Astrocyte of the spinal cord (primary cell): ENCODE measurements at places on chromosomes 4 and X.

DNA sequence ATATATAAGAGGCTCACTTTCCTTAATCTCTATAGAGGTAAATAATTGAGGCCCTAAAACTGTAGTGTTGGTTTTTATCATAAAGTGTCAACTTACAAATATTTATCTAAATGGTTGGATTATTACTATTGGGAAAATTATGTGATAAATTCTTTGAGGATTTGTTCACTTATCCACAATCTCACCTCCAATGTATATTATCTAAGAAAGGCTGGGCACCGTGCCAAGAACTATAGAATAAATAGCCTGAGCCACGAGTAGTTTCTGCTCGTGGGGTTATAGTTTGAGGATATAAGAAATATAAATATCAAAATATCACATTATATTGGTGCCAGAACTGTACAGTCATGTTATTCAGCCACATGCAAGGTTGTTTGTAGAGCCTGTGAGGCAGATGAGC is 177.9 kb downstream of the VEGFC start:
- no peak for DNase-seq

GRCh38 chrX:19695884-19696283 is 180.6 kb upstream of the MAP3K15 start:
- no peak for DNase-seq

DNA sequence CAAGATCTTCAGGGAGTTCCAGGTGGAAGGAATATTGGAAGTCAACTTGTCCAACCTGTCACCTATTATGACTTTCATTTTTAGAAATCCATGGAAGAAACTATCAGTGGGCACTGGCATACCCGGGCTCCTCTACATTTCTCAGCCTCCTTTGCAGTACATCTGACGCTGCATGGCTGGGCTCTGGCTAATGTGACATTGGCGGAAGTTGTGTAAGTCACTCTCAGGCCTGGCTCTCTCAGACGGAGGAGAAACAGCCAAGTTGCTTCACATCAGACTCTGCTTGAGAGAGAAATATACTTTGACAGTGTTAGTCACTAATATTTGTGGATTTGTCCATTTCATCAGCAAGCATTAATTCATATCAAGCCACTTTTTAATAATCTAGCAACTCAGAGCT is 4.5 kb downstream of the DCHS2 start:
- DNase-seq = no peak

DNA sequence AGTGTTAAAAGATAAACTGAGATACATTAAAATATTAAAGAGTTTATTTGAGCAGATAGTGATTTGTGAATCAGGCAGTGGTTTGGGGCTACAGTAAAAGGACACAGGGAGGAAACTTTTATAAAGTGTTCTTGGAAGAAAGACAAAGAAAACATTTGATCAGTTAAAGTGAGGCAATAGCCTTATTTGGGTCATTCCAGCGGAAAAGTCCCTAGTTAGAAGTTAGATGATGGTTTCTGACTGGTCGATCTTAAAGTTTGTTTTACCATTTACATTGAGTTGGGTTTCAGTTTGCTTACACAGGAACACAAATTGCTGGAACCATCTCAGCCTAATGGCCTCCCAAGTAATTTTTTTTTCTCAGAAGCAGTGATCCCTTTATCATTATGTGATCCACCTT is 69.7 kb downstream of the PPP1R2C start:
- peak; percentile 44 for DNase-seq

- DNase-seq = no peak
These were observed 47.6 kb downstream of the SH3KBP1 start for GRCh38 chrX:19839770-19840254.

DNA sequence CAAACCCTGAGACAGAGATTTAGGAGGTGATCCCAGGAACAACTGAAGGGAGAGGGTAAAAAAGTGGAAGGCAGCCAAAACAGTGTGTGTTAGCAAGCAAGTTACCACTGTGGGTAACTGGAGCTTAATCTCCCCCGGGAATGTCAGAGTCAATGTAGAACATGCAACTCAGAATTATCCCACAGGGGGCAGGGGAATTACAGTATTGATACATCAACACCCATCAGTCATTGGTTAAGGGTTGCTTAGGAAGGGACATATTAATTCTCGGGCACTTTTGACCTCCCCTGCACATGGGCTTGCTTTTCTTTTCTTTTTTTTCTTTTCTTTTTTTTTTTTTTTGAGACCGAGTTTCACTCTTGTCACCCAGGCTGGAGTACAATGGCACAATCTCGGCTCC is 29.3 kb downstream of the CXorf58 start:
- DNase-seq = no peak

- no peak for DNase-seq
These were observed 1583.3 kb downstream of the STIM2 start for GRCh38 chr4:28443801-28444412.

DNA sequence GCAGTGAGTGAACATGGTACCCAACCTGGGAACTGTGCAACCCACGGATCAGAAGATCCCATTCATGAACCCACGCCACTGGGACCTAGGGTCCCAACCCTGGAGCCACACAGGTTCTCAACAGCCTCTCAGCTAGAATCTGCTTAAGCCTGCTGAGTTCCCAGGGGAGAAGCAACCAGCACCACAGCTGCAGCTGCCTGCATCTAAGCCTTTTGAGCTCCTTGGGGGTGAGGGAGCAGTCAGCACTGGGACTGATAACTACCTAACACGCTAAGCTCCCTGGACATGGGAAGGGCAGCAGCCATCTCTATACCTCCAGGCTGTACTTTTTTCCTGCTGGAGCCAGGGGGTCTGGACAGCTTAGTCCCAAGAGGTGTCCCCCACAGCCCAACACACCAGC is 179.3 kb downstream of the IL15 start:
- no peak for DNase-seq

- peak; percentile 30 for DNase-seq
These were observed 170.4 kb downstream of the PCDH18 start for GRCh38 chr4:137361756-137362470.

DNA sequence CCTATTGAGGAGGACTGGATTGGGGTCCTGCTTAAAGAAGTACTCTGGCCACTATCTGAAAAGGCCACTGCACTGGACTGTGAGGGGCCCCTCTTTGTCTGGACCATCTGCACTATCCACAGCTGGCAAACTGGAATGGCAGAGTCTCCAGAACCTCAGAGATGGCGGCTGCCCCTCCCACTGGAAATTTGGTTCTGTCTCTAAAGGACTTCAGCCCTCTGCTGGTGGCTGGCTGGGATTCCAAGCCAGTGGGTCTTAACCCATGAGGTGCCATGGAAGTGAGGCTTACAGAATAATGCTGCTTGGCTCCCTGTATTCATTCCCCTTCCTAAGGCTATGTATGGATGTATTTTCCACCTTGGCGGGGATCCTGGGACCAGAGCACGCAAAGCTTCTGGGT is 41.6 kb upstream of the CYLC1 start:
- DNase-seq = no peak

DNA sequence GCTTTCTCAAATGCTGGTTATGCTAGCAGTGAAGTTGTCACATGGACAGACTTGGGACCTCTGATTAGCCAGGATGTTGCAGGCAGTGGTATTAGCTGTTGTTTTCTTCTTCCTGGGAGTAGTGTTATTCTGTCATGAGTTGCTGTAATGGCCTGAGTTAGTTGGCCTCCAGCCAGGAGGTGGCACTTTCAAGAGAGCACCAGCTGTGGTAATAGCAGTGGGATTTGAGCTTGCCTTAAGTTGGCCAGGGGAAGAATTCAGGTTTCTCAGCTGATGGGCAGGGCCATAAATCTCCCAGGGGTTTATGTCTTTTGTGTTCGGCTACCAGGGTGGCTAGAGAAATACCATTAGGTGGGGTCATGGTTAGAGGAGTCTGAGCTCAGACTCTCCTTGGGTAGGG is 132.6 kb downstream of the GLUD2 start:
- DNase-seq = no peak

- no peak for DNase-seq
These were observed 13.5 kb upstream of the LIMCH1 start for GRCh38 chr4:41524425-41524824.

DNA sequence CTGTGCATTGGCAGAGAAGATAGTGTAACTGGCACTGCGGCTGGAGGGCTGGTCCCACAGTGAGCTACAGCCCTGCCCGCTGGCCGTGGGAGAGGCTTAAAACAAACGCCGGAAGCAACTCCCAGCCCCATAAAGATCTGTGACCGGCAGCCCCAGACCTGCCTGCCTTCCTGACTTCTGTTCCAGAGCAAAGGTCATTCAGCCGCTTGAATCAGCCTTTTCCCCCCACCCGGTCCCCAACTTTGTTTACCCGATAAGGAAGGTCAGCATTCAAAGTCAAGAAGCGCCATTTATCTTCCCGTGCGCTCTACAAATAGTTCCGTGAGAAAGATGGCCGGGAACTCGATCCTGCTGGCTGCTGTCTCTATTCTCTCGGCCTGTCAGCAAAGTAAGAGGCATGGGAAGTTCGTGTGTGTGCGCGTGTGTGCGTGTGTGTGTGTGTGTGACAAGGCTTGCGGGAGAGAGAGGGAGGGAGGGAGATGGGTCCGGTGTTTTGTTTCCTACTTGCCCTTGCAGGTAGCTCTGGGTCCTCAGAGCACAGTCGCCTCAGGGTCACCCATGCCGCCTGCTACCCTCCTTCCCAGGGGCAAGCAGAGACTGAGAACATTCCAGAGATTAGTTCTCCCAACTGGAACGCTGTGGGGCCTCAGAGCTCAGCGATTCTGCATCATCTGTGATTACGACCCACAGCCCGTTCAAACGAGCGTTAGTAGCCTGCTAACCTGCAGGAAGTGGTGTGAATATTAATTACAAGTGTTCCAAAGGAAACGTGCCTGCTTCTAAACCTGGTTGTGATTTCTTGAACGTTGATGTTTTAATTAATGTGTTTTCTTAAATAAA is at the start of gene MGST2:
Gene MGST2, plus strand, starts transcription at position 130 of the 840 bp plus-strand sequence. Its CDS starts 201 bp downstream, at position 331.
- peak; percentile 63 for DNase-seq

DNA sequence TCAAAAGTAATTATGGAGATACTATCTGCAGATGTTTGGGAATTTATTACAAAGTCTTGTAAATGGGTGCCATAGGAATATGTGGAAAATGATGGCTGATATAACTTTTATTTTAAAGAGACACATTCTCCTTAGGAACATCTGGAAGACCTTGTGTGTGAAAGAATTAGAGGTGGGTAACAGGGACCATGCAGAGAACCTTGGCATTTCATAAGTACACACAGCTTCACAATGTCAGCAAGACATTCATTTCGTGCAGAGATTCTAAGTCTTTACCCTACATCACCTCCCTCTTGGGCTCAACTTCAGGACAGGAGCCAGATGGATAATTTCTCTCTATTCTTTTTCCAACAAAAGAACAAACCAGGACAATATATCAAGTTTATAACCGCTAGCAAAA is 458.1 kb upstream of the INTU start:
- no peak for DNase-seq

GRCh38 chr4:21992330-21992729 is 43.8 kb upstream of the KCNIP4 start:
- DNase-seq = peak; percentile 28
